Suppressor macrophage treated with lipopolysaccharide for 4 hours (primary cell): ENCODE measurements at places on chromosomes 12 and 14.
A peak's percentile ranks its signal among the peaks of the same experiment; 100 is the strongest.

GRCh38 chr12:105466901-105467598 is 136.6 kb downstream of the C12orf75 start:
- no peak for DNase-seq

- DNase-seq: peak; percentile 74
These were observed 231.4 kb downstream of the PCNX1 start for GRCh38 chr14:71138448-71139293.

- no peak for DNase-seq
These were observed 57.0 kb downstream of the TEAD4 start for GRCh38 chr12:3016191-3016590.

GRCh38 chr14:96688629-96689028 is 108.6 kb upstream of the VRK1 start:
- DNase-seq: no peak

DNA sequence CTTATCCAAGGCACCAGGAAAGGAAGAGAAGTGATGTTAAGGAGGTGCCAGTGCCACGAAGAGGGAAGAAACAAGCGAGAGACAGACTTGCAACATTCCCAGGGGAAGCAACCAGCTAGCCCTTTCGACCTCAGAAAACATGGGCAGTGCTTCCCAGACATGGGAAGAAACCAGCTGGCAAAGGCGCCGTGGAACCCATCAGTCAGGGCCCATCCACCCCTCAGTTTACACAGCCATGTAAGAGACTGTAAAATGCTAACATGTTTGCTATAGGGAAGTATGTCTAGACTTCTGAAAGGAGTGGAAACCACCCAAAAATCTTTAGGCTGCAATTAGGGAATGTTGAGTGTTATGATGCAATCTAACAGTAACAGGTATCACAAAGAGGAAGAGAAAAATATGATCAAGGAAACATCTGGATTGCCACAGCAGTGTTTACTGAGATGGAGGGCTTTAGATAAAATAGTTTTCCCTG is 26.3 kb downstream of the ANAPC5 start:
- DNase-seq: peak; percentile 35
